ENCODE measurements at places on chromosomes 4 and X.

DNA sequence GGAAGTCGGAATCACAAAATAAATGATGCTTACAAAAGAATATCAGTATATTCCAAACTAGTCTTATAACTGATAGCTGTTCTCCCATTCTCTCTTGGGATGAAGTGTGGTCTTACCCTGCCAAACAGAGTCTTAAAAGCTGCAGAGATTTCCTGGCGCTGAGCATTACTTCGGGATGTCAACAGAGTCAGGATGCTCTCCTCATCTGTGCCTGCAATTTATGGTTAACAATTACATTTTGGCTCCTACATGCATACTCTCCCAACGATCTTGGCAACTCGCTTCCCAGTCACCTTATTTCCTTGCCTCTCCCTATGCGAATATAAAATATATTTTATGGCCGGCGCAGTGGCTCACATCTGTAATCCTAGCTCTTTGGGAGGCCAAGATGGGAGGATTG lies 12.2 kb downstream of the ANXA5 start:
- no peaks in the 10 kb centered on the region for H3K4me1 ChIP-seq
- no peaks in the 10 kb centered on the region for H3K27me3 ChIP-seq
- H3K27ac ChIP-seq = no peak overlapping the region
- H3K36me3 ChIP-seq = peaks cover 58% of the 10 kb centered on the region
- DNase-seq = no peak

- no peak overlapping the region for H3K27ac ChIP-seq
- no peaks in the 10 kb centered on the region for H3K36me3 ChIP-seq
- no peak for DNase-seq
- no peak overlapping the region for H3K4me3 ChIP-seq
- H3K4me1 ChIP-seq = peaks cover 3% of the 10 kb centered on the region
These were observed 32.7 kb upstream of the TCEANC start for GRCh38 chrX:13620207-13620606.

- H3K27me3 ChIP-seq = no peaks in the 10 kb centered on the region
- no peak overlapping the region for H3K27ac ChIP-seq
- DNase-seq = no peak
- peaks cover 28% of the 10 kb centered on the region for H3K4me1 ChIP-seq
- H3K4me3 ChIP-seq = no peak overlapping the region
These were observed 119.9 kb downstream of the FAM13A start for GRCh38 chr4:88937081-88937480.

DNA sequence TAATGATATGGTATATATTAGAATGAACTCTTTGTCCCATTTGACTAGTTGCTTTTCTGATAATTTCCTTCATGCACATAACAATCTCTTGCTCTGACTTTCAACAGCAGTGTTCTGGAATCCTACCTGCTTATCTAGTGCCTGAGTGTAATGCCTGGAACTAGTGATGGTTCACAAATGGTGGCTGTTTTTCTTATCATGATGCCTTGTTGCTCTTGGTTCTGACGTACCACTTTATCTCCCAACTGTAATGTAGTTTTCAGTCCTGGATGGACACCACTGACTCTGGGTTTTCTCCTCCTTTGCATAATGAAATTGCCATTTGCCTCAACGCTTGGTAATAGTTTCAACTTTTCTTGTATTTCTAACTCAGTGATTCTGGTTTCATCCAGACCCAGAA lies 25.5 kb upstream of the LUZP4 start:
- DNase-seq = no peak
- H3K27me3 ChIP-seq = peaks cover 28% of the 10 kb centered on the region
- H3K4me1 ChIP-seq = no peaks in the 10 kb centered on the region
- H3K4me3 ChIP-seq = no peak overlapping the region

GRCh38 chr4:145387079-145387478 lies 94.6 kb upstream of the SMAD1 start:
- H3K27me3 ChIP-seq = peaks cover 42% of the 10 kb centered on the region
- DNase-seq = no peak
- no peaks in the 10 kb centered on the region for H3K36me3 ChIP-seq
- H3K27ac ChIP-seq = no peak overlapping the region
- no peak overlapping the region for H3K4me3 ChIP-seq

DNA sequence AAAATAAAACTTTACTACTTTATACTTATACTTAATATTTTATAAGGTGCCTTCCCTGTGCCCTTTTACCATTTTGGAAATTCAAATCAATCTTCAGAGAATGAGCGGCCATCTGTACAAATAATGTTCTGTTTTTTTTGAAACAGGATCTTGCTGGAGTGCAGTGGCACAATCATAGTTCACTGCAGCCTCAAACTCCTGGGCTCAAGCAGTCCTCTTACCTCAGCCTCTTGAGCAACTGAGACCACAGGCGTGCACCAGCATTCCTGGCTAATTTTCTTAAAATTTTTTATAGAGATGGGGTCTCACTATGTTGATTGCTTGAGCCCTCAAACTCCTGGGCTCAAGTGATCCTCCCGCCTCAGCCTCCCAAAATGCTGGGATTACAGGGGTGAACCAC lies 53.5 kb downstream of the FAM114A1 start:
- no peaks in the 10 kb centered on the region for H3K27me3 ChIP-seq
- H3K4me1 ChIP-seq = no peaks in the 10 kb centered on the region
- no peak overlapping the region for H3K27ac ChIP-seq
- H3K4me3 ChIP-seq = no peak overlapping the region

DNA sequence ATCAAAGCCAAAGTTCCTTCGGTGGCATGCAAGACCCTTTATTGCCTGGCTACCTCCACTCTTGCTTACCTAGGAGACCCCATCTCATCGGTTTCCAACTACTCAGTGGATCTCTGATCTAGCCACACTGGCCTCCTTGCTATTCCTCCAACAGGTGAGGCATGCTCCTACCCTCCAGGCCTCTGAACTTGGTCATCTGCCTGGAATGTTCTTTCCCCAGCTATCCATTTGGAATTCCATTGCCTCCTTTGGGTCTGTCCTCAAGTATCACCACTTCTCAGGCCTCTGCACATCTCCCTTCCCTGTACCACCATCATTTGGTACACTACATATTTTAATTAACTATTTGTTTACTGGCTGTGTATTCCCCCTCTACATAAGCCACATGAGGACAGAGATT lies 11.2 kb downstream of the LGI2 start:
- no peaks in the 10 kb centered on the region for H3K36me3 ChIP-seq
- DNase-seq = no peak
- H3K4me3 ChIP-seq = no peak overlapping the region
- no peak overlapping the region for H3K27ac ChIP-seq

GRCh38 chrX:134024686-134025377 lies 39.4 kb upstream of the GPC3 start:
- H3K4me3 ChIP-seq = no peak overlapping the region
- peaks cover 36% of the 10 kb centered on the region for H3K27me3 ChIP-seq
- no peak for DNase-seq
- no peaks in the 10 kb centered on the region for H3K36me3 ChIP-seq
- no peak overlapping the region for H3K27ac ChIP-seq

GRCh38 chr4:118904418-118904817 lies 15.8 kb downstream of the SYNPO2 start:
- H3K27me3 ChIP-seq = peaks cover 10% of the 10 kb centered on the region
- H3K27ac ChIP-seq = no peak overlapping the region
- H3K36me3 ChIP-seq = no peaks in the 10 kb centered on the region
- DNase-seq = no peak
- H3K4me1 ChIP-seq = no peaks in the 10 kb centered on the region

GRCh38 chr4:139214039-139214534 lies 37.1 kb upstream of the ELF2 start:
- no peaks in the 10 kb centered on the region for H3K36me3 ChIP-seq
- no peak overlapping the region for H3K27ac ChIP-seq
- no peak for DNase-seq
- H3K4me3 ChIP-seq = no peak overlapping the region
- H3K4me1 ChIP-seq = peaks cover 2% of the 10 kb centered on the region

DNA sequence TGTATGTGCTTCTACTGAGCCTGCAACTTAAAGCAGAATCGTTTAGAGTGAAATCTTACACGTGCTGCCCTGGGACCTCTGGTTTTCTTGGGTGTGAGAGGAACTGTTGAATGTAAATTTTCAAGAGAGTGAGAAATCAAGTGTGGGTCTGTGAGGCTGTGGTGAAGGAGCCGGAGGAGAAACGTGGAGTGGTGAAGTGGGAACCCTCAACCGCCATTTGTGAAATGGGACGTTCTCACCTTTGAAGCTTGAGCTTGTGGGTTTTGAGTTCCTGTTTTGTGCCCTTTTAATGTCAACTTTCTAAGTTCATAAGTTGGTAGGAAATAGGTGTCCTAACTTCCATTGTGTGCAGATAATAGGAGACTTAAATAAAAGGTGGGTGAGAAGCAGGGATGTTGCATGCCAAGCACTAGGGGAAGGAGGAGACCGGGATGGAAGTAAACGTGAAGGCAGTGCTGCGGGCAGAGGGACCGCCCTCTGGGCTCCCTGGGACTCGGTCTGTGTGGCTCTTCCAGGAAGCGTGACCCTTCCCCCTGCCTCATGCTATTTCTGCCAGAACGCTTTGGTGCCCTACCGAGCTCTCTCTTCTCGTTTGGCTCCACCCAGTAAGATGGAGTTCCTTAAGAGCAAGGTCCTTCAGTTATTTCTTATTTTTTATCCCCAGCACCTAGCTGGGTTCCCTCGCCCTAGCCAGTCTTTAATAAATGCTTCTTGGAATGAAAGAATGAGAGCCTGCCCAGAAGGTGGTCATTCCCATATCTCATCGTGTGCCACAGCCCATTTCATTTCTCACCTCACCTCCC lies 56.0 kb downstream of the TMEM131L start:
- peaks cover 96% of the 10 kb centered on the region for H3K4me1 ChIP-seq
- no peaks in the 10 kb centered on the region for H3K27me3 ChIP-seq
- DNase-seq = peak; percentile 67
- peak overlapping the region; percentile 72 for H3K4me3 ChIP-seq

GRCh38 chrX:108090491-108091263 lies 665 bp downstream of the PSMD10 start:
- no peak overlapping the region for H3K27ac ChIP-seq
- no peak for DNase-seq
- H3K27me3 ChIP-seq = no peaks in the 10 kb centered on the region
- peaks cover 18% of the 10 kb centered on the region for H3K36me3 ChIP-seq
- H3K4me1 ChIP-seq = peaks cover 15% of the 10 kb centered on the region
- H3K4me3 ChIP-seq = no peak overlapping the region

DNA sequence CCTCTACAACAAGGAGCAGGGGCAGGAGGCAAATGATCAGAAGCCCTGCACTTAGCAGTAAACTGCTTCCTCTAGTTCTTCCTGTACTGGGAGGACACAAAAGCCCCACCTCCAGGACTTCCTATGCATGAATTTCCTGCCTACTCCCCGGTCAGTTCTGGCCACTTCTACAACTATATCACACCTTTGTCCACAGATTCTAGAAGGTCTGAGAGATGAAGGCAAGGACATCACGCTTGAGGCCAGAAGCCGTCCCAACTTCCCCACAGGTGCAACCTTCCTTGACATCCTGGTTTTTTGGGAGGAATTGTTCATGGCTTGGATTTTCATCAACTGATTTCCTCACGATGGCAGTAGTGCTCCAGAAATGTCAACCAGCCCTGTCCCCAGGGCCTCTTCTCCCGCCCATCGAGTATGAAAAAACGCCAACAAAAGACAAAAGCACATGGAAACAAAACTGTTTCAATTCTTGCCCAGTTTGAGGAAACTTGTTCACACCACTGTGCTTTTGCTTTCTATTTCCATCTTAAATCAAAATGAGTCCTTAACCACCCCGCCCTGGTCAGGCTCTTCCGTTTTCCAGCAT lies 206.5 kb upstream of the STK26 start:
- H3K4me1 ChIP-seq = peaks cover 44% of the 10 kb centered on the region
- peak overlapping the region; percentile 82 for H3K27ac ChIP-seq
- DNase-seq = peak; percentile 75
- no peaks in the 10 kb centered on the region for H3K27me3 ChIP-seq
- peak overlapping the region; percentile 64 for H3K4me3 ChIP-seq

GRCh38 chr4:19580095-19580494 lies 671.6 kb upstream of the SLIT2 start:
- H3K4me1 ChIP-seq = no peaks in the 10 kb centered on the region
- H3K36me3 ChIP-seq = no peaks in the 10 kb centered on the region
- no peaks in the 10 kb centered on the region for H3K27me3 ChIP-seq
- H3K27ac ChIP-seq = no peak overlapping the region
- DNase-seq = no peak

DNA sequence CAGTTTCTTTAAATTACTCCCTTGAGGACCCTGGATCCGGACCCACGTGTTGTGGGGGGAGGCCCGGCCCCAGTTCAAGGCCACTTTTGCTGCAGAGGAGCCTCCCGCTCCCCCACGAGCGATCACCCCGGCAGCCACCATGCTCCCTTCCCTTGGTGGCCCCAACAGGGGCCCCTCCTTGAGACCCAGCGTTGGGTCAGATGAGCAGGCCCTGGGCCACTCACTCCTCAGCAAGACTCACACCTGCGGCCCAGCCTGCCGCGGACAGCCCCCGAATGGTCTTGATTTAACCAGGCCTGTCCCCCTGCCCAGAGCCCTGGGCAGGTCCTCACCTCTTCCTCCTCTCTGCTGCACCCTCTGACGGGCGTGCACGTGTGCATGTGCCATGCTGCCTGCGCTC lies 4.3 kb downstream of the CPLX1 start:
- no peak overlapping the region for H3K4me3 ChIP-seq
- H3K4me1 ChIP-seq = no peaks in the 10 kb centered on the region
- H3K27ac ChIP-seq = no peak overlapping the region
- no peaks in the 10 kb centered on the region for H3K36me3 ChIP-seq
- H3K27me3 ChIP-seq = peaks cover 71% of the 10 kb centered on the region

DNA sequence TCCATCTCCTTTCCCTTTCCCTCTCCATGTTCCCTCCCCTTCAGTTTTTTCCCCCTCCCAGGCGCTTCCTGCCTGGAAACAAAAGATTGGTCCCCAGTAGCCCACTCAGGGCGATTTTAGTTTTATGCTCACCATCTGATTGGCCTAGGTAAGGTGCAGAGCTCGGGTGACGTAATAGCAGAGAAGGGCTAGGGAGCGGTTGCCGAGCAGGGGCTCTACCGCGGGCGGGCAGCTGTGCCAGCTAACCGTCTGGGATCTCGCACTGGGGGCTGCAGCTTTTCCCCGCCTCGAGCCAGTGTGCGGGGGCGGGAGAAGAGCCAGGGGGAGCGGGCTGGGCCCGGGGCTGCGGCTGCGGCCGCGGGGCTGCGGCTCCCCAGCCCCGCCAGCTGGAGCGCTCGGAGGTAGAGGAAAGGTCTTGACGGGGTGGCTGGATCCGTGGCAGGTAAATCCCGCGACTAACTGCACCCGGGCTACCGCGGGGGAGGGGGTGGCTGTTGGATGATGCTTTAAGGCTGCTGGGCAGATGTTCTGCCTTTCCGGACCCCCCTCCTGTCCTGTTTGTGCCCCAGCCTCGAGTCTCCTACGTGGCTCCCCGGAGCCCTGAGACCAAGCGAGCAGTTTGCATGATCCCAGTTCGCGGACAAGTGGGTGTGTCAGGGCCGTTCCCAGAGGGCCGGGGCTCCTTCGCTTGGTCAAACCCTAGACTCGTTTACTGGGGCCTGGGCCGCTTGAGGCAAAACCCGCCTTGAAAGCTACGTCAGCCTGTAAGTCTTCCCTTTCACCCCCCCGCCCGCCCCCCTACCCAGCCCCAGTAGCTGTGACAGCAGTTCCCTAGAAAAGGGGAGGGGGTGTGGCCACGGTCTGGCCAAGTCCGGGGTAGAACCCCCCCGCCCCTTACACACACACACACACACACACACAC lies at the start of gene PAK3:
PAK3 (plus strand) TSS at position 218 of the 922 bp plus-strand sequence. CDS start 26,913 bp downstream, outside the sequence.
- no peaks in the 10 kb centered on the region for H3K36me3 ChIP-seq
- peak within 1 kb of the TSS; percentile 24 for H3K27ac ChIP-seq
- H3K4me1 ChIP-seq = peaks cover 17% of the 10 kb centered on the region
- peak; percentile 45 for DNase-seq
- peak within 1 kb of the TSS; percentile 66 for H3K4me3 ChIP-seq
